Regular cardiac myocyte (primary cell): ENCODE measurements at places on chromosomes 16 and 17. TPM values are rescaled to one million over a fixed set of nuclear protein-coding genes. Genes with fewer than 3 reads are reported as not detected.

Gene RHBDF1
- 24.8 and 31.4 TPM in 2 replicates for total RNA-seq

Gene PGAP3
- 4.2 and 10.7 TPM in 2 replicates for total RNA-seq

Gene FBXL16
- under 0.01 TPM in 2 replicates for total RNA-seq

Gene C1QL1
- 0.19 TPM in 1 of 2 replicates, not detected in the other for total RNA-seq

Gene CORO1A
- total RNA-seq: 0.28 and 3.3 TPM in 2 replicates

Gene TMEM220
- total RNA-seq: 1.1 and 2.5 TPM in 2 replicates

Gene UNC45B
- total RNA-seq: not detected in 2 replicates

Gene TM4SF5
- total RNA-seq: not detected in 2 replicates

Gene ZNF785
- 7.3 and 8.1 TPM in 2 replicates for total RNA-seq

Gene KRTAP3-1
- not detected in 2 replicates for total RNA-seq

Gene SKAP1
- 0.56 TPM in 1 of 2 replicates, not detected in the other for total RNA-seq

Gene HAGHL
- total RNA-seq: 9.0 and 16.1 TPM in 2 replicates

Gene HOXB7
- total RNA-seq: 0.28 and 0.38 TPM in 2 replicates

Gene LRRC37A3
- 2.5 and 10.7 TPM in 2 replicates for total RNA-seq
